ENCODE measurements at places on chromosomes 7 and 10. TPM values are rescaled to one million over a fixed set of nuclear protein-coding genes. Genes with fewer than 3 reads are reported as not detected.

The MMRN2 gene
- 0.13 TPM for total RNA-seq

The FOXI2 gene
- total RNA-seq, result not detected

The FXYD4 gene
- not detected for total RNA-seq

The GHRHR gene
- total RNA-seq, result not detected

The LIPN gene
- total RNA-seq, result not detected

The KLF14 gene
- not detected for total RNA-seq

The C10orf62 gene
- total RNA-seq, result 0.13 TPM

The HOXA3 gene
- total RNA-seq, result 86.7 TPM

The CACNA2D1 gene
- 3.9 TPM for total RNA-seq

The H2BK1 gene
- not detected for total RNA-seq

The IL6 gene
- 1.8 TPM for total RNA-seq

The RGR gene
- total RNA-seq, result not detected

The CCDC3 gene
- total RNA-seq, result 0.63 TPM

The PNLIPRP1 gene
- total RNA-seq, result not detected

The ABCB4 gene
- total RNA-seq, result 2.9 TPM

The TAC1 gene
- total RNA-seq, result not detected

The SFTPD gene
- 0.63 TPM for total RNA-seq

The SPDYE3 gene
- total RNA-seq, result not detected

The CALCR gene
- total RNA-seq, result not detected

The FAM131B gene
- 0.33 TPM for total RNA-seq

The NME8 gene
- total RNA-seq, result not detected

The SPDYE11 gene
- total RNA-seq, result not detected

Data from mesangial cell (primary cell).